ENCODE measurements at places on chromosomes 4 and X.

DNA sequence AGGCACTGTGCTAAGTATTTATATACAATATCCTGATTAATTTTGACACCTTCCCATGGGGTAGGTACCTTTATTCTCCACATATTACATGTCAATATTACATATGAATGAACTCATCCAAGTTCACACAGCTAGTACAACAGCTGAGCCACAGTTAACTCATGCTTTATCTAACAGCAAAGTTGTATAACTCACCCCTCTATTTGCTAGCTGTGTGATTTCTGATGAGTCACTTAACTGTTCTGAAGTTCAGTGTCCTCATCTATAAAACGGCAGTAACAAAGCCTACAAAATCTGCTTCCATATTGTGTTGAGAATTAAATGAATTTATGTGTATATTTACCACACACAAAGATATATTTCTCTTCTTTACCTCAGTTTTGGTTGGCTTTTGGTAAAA, 48.2 kb upstream of the KDR start:
- DNase-seq: no peak

- no peak for DNase-seq
Observed at GRCh38 chrX:113833096-113834055, 750.5 kb upstream of the HTR2C start.

DNA sequence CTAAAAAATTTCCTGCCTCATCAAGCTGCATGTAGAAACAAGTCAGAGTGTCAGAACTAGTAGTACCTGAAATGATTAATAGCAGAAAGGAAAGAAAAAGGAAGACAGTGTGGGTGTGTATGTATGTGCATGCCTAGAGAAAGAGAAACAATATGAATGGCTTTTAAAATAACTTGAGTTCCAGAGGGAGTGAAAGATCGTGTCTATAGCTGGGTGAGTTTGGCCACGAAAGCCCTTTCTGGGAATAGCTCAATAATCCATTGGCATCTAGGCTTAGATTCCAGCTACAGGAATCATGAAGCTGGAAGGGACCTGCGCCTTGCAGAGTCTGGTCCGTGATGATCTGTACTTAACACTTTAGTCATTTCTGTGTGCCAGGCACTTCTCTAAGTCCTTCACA, 195.6 kb downstream of the RAPGEF2 start:
- DNase-seq: no peak

- no peak for DNase-seq
Observed at GRCh38 chr4:81505726-81506125, 34.0 kb upstream of the RASGEF1B start.

DNA sequence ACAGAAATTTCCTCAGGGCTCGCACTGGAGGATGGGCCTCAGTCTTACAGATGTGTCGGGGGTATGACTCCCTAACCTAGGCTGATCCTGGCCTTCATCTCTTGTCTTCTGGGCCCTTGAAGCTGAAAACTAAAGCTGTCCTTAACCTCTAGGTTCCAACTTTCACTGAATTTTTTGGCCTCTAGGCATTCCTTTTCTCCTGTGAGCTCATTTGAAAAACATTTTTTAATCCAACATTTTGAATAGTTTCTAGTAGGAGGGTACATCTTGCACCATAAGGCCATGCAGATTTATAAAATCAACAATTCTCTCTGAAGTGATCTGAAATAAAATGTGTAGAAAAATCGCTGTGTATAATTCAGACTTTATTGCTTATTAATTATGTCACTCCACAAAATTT, 19.7 kb downstream of the RWDD4 start:
- DNase-seq: no peak

DNA sequence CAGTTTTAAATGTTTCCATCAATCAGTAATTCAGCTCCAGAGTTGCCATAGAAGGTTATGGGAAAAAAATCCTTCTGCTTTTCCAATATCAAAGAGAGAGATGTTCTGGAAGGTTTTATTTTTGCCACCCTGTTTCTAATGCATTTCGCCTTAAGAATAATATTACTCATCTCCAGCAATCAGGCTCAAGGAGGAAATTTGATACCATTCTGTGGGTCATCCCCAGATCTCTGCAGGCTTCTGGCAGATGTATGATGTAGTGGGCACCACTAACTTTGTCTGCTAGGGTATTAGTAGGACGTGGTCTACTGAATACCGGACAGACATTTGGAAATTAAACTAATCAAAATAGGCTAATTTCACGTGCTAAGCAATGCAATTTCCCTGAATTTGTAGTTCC, 645.4 kb upstream of the TENM3 start:
- DNase-seq: no peak

DNA sequence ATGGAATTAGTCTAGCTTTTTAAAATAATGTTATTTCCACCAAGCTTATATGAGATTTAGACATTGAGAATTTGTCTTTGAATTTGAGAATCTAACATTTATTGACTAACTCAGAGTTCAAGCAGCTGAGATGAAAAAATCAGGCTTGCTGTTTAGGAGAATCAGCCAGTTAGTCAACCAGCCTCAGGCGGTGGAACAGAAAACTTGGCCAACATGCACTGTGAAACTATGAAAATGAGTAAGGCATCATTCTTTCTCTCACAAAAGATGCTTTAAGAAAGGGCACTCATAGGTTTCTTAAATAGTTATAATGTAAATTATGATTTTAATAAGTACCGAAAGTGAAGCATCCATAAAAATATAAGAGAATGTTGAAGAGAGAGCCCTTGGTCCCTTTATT, 84.2 kb downstream of the NFKB1 start:
- no peak for DNase-seq

GRCh38 chrX:70038951-70039350, 10.8 kb downstream of the AWAT2 start:
- DNase-seq: no peak

DNA sequence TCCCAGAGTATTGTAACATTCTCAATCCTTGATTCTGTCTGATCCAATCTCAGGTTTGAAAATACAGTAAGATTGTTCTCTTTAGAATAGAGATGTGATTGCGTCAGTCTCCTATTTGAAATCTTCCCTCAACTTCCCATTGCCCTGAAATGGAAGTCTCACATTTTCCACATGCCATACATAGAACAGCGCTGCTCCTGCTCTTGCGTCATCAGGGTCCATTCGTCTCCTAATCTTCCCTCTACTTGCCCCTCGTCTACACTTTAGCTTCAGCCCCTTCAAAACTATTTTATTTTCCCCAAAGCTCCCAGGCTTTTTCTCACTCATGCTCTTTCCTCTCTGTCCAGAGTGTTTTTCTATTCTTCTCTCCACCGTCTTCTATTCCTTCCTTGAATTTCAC, 301.7 kb upstream of the MAGEB2 start:
- DNase-seq: no peak

GRCh38 chr4:1207603-1208265, 35.4 kb upstream of the SPON2 start:
- no peak for DNase-seq

DNA sequence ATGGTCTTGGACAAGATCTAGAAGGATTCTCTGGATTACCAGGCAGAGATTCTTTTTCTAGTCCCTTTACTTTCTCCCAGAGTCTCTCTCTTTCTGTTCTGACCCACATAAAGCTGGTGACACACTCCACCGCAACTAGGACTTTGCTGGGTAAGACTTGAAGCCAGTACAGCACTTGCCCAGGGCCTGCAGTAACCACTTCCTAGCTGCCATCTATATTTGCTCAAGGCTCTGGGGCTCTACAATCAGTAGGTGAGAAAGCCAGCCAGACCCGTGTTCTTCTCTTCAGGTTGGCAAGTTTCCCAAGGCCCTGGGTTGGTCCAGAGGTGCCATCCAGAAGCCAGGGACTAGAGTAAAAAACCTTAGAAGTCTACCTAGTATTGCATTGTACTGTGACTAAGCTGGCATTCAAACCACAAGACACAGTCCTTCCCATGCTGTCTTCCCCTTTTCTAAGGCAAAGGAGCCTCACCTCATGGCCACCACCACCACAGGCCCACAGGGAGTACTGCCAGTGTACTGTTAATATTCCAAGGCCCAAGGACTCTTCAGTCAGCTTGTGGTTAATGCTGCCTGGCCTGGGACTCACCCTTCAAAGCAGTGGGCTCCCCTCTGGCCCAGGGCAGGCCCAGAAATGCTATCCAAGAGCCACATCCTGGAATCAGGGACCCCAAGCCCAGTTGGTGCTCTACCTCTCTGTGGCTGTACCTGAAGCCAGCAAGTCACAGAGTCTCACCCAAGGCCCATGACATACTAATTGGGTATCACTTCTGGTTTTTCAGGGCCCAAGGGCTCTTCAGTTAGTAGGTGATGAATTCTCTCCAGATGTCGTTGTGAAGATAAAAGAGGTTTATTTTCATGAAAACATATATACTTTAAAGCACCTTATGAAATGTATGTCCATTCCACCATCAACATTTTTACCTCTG, 54.7 kb downstream of the CD38 start:
- DNase-seq: no peak

- DNase-seq: no peak
Observed at GRCh38 chrX:94831364-94831763, 1157.4 kb downstream of the FAM133A start.

DNA sequence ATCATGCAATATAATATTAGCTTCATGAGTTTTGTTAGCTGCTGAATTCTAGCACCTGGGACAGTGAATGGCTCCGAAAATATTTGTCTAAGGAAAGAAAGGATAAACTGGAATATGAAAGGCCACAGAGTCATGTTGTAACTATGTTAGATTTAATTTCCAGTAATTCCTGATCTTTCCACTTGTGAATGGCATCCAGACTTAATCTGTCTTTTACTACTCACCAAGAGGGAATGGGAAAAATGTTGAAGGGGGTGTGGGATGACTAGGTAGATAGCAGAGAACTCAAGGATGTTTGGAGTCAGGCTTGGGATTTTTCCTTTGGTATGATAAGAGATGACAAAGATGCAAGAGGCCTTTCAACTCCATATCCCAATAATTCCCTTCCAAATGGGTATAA, 9.4 kb downstream of the ADH6 start:
- no peak for DNase-seq

DNA sequence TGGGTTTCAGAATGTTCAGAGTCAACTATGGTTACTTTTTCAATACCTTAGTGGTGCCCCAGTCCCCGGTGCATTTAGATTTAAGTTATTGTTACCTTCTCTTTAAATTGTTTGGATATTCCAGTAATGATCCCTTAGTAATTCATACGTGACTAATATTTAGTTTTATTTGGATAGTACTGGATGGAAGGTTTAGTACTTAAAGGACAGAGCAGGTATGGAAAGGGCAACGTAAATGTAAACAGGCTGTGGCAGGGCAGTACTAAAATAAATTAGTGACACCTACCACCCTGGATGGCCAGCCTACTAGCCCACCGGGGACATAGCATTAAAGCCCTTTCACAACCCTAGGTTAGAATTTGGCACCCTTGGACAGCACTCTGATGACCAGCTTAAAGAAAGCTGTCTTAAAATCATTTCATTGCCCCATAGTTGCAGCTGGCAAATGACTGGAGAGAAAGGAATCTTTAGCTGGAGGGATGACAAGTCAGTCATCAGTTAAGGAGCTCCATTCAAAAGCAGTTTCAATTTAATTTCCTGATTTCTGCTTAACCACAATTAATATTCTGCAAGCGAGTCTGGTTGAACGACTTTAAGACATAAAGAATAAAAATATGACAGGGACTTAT, 16.4 kb downstream of the PLP1 start:
- DNase-seq: no peak

- no peak for DNase-seq
Observed at GRCh38 chr4:184094532-184095159, 123.0 kb downstream of the ENPP6 start.

DNA sequence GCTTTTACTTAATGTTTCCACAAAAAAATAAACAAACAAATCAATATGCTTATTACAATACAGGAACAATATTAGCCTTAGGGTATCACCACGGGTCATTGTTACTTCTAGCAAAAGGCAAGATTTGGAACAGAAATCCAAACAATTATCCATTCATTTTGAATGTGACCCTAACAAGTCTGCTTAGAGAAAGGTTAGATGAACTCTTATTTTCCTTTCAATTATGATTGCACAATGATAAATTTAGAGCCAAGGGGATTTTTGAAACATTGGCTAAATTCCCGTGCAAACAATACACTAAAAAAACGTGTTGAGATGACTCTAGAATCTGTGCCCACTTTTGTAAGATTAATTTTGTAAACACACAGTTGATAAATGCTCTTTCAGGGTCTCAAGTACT, 474.7 kb downstream of the PCDH7 start:
- DNase-seq: no peak

DNA sequence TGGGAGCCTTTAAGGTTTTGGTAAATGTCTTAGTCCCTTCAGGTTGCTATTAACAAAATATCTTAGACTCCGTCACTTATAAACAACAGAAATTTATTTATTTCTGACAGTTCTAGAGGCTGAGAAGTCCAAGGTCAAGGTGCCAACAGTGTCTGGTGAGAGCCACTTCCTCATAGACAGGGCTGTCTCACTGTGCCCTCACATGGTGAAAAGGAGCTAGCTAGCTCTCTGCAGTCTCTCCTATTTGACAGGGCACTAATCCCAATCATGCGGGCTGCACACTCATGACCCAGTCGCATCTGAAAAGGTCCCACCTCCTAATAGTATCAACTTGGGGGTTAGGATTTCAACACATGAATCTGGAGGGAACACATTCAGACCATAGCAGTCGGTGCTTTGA, 63.4 kb upstream of the KLF3 start:
- DNase-seq: no peak

GRCh38 chrX:42495139-42495538, 282.8 kb downstream of the PPP1R2C start:
- DNase-seq: no peak

GRCh38 chr4:78179196-78179595, 122.1 kb downstream of the FRAS1 start:
- no peak for DNase-seq

DNA sequence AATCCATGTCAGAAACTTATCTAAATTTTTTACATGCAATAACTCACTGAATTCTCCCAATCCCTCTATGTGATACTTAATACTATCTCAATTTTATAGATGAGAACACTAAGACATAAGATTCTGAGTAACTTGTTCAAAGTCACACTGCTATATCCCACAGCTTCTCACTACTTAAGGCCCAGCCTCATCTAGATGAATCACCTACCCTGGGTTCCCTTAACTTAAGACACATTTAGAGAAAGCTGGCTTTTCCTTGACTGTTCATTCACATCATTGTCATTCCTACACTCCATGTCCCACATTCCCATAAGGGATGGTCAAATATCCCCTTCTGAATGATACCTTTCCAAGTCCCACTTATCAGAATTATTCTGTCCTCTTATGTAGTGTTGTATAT, 21.0 kb downstream of the TNIP3 start:
- DNase-seq: no peak

- peak; percentile 49 for DNase-seq
Observed at GRCh38 chrX:102652031-102652688, 877 bp downstream of the GPRASP1 start.

DNA sequence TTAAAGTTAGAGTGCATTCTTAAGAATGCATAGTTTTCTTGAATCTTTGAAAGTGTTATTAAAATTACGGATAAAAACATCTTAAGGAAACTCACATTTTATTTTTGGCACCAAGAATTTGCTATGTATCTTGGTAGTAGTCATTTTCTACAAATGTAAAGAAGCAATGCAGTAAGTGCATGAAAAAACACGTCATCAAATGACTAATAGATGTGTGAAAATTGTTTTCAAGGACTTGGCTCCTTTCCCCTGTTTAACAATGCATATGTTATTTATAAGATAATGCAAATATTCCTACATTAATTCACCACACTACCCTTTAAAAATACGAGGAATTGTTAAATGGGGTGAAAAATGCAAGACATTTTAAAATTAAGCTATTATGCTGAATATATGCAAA, 461.2 kb upstream of the PCDH7 start:
- DNase-seq: no peak

Data from ecto neural progenitor cell (in vitro differentiated cells).